ENCODE measurements at places on chromosomes 16 and 17.

GRCh38 chr16:2148714-2149629, 547 bp downstream of the RAB26 start:
- peak; percentile 38 for DNase-seq

- peak; percentile 22 for DNase-seq
Observed at GRCh38 chr16:86901483-86901882, 323.1 kb downstream of the FOXL1 start.

- no peak for DNase-seq
Observed at GRCh38 chr16:84788920-84789391, 30.8 kb upstream of the CRISPLD2 start.

GRCh38 chr17:16435925-16436886, 20.8 kb downstream of the TRPV2 start:
- no peak for DNase-seq

DNA sequence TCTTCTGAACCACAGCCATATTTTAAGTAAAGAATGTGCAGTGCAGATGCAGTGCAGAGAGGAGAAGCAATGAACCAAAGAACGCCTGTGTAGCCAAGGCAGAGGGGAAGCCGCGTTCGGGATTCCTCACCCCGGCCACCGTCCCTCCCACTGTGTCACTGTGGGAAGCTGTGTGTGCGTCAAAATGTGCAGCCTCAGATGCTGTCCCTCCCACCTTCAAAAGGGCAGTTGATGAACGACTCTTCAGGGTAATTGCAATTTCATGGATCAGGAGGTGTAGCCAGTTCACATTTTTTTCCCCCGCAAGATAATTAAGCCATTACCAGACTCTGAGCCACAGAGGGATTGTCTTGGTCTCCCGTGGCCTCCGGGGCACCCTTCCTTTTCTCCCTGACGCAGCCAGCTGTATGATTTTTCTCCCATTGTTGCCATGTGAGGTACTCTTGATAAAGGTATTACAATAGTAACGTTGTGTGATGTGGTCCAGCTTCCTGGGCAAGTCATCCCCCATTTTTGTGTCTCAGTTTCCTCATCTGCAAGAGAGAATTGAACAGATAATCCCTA, 190.0 kb downstream of the FOXL1 start:
- no peak for DNase-seq

DNA sequence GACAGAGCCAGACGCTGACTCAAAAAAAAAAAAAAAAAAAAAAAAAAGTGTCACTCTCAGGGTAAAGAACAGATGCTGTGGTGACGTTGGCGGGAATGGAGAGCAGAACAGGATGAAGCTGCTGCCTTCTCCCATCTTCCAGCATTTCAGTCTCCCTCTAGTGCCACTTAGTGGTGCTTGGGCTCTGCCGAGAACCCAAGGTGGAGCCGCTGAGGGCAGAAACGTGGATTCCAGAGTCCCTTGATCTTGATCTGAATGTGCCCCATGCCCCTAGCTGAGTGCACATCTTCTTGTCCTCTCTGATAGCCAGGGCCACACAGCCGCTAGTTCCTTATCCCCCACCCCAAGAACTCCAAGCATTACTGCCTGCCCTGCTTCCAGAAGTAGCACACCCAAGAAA, 43.2 kb upstream of the FA2H start:
- no peak for DNase-seq

DNA sequence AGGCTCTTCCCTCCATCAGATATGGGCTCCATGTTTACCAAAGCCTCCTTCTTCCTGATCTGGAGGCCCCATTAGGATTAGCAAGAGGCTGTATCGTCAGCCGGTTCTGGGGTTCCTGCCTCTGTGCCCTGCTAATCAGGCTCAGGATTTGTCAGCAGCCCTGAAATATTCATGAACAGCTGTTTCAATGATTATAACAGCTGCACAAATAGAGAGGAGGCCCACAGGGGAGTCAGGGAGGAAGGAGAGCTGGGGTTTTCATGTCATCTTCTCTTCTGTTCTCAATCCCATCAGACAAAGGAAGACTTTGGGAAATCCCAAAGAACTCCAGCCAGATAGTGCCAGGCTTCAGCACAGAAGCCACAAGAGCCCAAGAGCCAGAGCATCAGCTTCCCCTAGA, 72.3 kb upstream of the MMP2 start:
- no peak for DNase-seq

- no peak for DNase-seq
Observed at GRCh38 chr17:73639932-73640331, 4.3 kb downstream of the SDK2 start.

DNA sequence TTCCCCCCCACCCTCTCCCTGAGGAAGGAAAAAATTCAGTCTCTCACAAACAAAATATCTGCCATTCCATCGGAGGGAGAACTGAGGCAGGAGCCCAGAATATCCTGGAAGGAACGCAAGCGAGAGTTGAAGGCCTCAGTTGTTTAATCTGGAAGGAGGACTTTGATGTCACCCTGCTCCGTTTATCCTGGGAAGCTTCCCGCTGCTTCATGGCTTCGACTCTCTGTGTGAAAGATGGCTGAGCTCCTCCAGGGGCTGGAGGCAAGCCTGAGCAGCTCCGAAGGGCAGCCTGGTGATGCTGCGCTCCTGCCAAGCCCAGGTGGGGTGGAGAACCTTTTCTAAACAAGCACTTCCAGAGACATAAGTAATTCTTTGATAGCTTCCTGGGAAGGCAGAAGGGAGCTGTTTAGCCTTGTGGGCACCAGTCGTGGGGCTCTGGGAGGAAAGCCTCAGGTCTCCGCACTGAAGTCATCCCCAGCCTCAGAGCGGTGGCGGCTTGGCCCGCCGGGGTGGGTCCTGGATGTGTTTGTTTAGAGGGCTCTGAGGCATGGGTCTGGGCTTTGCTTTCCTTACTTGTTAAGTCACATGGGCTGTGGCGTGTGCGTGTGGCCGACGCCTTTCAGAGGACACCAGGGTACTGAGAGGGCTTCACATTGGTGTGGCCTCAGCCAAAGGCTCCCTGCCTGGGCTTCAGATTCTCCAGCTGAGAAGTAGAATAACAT, 7.9 kb downstream of the NKD1 start:
- no peak for DNase-seq

DNA sequence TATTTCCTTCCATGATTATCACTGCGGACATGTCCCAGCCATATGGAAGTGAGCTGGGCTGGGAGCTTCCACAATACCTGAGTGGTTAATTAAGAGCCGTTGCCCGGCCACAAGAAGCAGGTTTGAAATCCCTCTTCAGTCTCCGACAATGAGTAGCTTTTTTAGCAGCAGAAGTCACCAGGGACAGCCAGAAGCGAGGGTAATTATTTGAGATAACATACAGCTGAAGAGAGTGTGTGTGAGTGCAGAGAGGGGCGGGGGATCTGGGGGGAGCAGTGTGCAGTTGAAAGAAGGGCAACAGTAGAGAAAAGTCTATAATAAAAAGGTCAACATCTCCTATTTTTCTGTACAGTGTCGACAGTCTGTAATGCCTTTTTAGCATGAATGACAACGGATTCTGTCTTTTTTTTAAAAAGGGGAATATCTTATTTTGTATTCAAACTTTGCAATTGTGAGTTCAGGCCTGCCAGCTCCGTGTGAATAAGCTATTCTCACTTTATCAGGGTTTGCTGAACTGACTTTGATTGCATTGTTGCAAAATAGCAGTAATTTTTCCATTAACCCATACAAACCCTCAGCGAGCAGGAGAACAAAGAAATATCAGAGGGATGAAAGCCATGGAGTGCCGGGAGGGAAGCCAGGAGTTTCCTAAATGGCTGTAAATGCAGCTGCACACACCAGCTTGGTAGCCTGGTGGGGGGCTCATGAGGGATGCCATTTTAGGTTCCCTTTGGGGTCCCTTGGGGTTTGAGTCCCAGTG, 220.3 kb upstream of the IRX3 start:
- no peak for DNase-seq

DNA sequence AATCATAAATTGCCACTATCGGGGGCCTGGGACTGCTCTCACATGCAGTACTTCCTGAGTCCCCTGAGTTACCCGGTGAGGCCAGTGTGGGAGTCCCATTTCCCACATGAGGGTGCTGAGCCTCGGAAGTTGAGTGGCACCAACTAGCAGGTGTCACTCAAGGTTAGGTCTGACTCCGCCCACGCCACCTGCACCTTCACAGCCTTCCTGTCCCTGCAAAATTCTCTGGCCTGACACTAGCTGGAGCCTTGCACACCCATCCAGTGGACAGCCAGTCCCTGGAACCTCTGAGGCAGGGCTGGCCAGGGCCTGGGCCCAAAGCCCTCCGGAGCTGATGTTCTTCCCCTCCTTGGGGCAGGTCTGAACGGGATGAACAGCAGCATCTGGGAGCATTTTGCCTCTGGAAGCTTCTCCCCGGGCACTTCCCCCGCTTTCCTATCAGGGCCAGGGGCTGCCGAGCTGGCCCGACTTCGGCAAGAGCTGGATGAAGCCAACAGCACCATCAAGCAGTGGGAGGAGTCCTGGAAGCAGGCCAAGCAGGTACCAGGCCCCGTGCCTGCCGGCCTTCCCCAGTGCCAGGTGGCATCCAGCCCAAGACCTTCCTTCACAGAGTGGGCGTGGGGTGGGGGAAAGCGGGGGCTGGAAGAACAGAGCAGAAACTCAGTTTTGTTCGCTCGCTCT, 21.9 kb downstream of the UNC13D start:
- no peak for DNase-seq

GRCh38 chr17:76161619-76162266, 20.7 kb upstream of the FOXJ1 start:
- peak; percentile 60 for DNase-seq

- no peak for DNase-seq
Observed at GRCh38 chr16:66342294-66342900, 24.1 kb upstream of the CDH5 start.

DNA sequence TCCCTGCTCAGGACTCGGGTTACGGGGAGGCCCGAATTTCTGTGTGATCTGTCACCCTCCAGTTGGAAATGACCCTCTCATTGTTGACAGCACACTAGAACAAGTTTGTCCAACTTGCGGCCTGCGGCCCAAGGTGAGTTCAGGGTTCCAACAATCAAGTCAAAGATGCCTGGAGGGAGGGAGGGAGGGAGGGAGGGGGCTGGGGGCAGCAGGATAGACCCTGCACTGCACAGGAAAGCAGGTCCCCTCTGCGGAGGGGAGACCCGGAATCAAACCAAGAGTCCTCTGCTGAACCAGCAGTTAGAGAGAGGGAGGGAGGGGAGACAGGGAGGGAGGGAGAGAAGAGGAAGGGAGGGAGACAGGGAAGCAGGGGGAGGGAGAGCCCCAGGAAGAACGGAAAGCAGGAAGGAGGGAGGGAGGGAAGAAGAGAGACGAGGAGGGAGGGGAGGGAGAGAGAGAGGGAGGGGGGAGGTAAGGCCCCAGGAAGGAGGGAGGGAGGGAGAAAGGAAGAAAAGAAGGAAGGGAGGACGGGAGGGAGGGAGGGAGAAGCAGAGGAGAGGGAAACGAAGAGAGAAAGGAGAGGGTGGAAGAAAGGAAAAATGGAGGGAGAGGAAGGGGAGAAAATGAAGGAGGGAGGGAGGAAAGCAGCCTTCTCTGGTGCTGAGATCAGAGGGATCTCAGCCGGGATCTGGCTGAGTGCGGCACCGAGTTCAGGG, 96.7 kb upstream of the CDH5 start:
- no peak for DNase-seq

- DNase-seq = no peak
Observed at GRCh38 chr16:8512941-8513624, 77.2 kb downstream of the TMEM114 start.

GRCh38 chr16:30075503-30076275, at the start of gene PPP4C:
PPP4C (plus strand) TSS chr16:30075994; CDS start chr16:30076378, 384 bp downstream.
- DNase-seq = peak; percentile 95

- DNase-seq = no peak
Observed at GRCh38 chr16:67544329-67544841, 15.8 kb downstream of the RIPOR1 start.

- DNase-seq = no peak
Observed at GRCh38 chr17:14305785-14306496, 5.1 kb downstream of the HS3ST3B1 start.

DNA sequence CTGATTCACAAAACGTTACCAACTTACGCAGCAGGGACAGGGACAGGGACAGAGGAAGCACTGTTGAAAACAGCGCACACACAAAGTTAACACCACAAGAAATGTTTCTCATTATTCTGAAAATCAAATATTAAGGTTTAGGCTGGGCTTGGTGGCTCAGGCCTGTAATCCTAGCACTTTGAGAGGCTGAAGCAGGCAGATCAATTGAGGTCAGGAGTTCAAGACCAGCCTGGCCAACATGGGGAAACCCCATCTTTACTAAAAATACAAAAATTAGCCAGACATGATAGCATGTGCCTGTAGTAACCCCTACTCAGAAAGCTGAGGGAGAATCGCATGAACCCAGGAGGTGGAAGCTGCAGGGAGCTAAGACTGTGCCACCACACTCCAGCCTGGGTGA, 4.2 kb downstream of the CYTH1 start:
- no peak for DNase-seq

GRCh38 chr16:5012887-5013286, 20.8 kb downstream of the NAGPA start:
- DNase-seq = no peak

All from erythroblast (primary cell).